ENCODE measurements at places on chromosomes 2 and 18.
A peak's percentile ranks its signal among the peaks of the same experiment; 100 is the strongest.

DNA sequence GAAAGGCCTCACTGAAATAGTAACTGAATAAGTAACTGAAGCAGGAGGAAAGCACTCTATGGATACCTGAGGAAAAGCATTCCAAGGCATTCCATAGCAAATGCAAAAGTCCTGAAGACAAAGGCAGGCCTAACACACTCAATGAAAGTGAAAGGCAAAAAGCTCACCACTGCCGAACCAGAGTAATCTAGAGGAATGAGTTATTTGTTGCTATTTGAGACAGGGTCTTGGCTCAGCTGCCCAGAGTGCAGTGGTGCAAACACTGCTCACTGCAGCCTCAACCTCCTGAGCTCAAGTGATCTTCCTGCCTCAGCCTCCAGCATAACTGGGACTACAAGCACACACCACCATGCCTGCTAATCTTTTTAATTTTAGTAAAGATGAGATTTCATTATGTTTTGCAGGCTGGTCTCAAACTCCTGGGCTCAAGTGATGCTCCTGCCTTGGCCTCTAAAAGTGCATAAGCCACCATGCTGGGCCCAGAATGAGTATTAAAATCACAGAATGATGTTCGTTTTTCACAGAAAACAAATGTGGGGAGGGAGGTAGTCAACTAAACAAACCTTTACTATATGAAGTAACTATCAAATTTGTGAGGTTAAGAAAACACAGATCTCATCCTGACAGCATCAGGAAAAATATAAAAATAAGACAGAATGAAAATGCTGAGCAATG lies 17.9 kb downstream of the PIAS2 start:
- no peak for DNase-seq

- DNase-seq, result no peak
Measured at GRCh38 chr2:239146741-239147181, 254.1 kb downstream of the HDAC4 start.

- no peak for DNase-seq
Measured at GRCh38 chr18:63834471-63835113, 52.9 kb upstream of the SERPINB2 start.

GRCh38 chr2:196533772-196534397 lies 105.6 kb upstream of the CCDC150 start:
- DNase-seq, result no peak

DNA sequence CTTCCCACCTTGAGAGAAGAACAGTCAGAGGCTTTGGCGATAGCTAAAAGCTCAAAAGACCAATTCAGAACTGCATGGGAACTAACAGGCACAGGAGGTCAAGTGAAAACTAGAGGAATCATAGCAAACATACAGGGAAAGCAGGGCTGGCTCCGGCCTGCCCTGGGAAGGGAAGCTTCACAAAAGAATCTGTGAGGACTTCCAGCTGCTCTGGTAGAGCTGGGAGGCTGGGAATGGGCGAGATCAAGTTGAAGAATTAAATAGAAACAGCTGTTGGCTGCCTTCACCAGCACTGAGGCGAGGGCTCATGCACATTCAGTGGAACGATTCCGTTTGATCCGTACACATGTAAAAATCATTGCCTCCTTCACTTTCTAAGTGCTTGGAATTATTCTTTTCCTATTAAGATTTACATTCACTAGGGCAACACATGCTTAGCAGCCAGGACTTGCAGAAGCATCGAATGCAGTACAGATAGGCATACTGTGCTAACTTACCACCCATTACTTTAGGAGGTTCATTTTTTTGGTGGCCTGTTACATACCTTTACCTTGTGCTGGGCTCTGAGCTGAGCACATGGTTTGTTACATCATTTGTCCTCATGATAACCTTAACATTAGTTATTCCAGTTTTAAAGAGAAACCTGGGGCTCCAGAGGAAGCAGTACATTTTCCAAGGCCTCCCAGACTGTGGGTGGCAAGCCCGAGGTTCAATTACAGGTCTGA lies 125.4 kb upstream of the RNF152 start:
- no peak for DNase-seq

DNA sequence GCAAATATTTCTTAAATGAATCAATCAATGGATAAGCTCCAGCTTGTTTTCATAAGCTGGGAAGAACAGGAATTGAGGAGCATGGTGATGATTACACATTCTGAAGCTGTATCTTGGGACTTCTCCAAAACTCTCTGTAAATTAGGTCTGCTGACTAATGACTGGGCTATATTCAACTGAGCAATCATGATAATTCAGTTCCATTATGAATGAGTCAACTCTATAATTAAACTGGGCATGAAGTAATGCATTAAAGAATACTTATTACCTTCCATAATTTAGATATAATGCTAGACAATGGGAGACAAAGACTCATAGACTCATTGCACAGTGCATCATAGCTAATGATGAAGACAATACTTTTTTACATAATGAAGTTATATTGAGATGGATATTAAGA lies 207.4 kb downstream of the CBLN2 start:
- no peak for DNase-seq

- DNase-seq, result peak; percentile 55
Measured at GRCh38 chr2:83971547-83971946, 487.5 kb downstream of the SUCLG1 start.

DNA sequence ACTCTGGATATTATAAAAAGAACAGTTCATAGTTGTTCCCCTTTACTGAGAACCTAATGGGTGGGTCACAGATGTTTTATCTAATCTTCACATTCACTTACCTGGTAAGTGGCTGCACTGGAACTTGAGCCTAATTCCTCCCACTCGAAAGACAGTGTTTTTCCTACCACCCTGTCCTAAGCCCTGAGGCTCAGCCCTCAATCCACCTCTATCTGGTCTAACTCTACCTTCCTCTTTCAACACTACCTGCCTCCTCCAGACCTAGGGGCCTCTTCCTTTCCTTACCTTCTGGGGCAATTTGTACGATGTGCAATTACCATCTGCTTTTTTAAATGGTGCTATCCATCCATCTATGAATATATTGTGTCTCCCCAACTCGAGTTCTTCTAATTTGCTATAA lies 9.7 kb upstream of the KIF3C start:
- no peak for DNase-seq

- no peak for DNase-seq
Measured at GRCh38 chr18:3715231-3716080, 265.5 kb downstream of the TGIF1 start.

All from Kasumi-1 (cell line).